ENCODE measurements at places on chromosomes 3 and 15.

- no peak for DNase-seq
Measured at GRCh38 chr3:117045143-117045542, 335.6 kb downstream of the TUSC7 start.

DNA sequence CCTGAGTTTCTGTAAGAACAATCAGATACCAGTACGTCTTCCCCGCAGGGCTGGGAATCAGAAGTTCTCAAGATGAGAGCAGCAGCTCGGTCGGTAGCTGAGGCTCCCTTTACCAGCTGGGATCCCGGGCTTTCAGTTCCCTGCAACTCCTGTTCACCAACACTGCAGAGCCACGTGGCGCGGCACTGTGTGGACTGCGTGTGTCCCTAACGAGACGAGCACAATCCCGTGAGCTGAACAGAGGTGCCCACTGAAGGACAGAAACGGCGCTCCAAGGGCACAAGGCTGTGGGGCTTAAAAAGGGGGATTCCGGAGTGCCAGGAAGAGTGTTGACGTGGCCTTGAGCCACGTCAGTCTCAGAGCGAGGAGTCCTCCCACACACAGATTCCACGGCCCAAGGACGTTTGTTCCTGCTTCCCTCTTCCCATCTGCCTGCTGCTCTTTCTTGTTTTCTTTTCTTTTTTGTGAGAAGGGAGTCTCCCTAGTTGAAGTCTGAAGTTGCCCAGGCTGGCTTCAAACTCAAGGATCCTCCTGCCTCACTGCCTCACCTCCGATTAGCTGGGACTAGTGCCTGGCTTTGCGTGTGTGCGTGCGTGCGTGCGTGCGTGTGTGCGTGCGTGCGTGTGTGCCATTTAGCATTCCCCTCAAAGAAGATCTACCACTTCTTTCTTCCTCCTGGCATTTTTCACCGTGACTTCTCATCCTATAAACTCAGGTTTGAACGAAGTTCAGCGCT lies 37.1 kb upstream of the RPL35A start:
- DNase-seq = no peak

GRCh38 chr15:63396152-63396928 lies 14.7 kb upstream of the CA12 start:
- peak; percentile 9 for DNase-seq

DNA sequence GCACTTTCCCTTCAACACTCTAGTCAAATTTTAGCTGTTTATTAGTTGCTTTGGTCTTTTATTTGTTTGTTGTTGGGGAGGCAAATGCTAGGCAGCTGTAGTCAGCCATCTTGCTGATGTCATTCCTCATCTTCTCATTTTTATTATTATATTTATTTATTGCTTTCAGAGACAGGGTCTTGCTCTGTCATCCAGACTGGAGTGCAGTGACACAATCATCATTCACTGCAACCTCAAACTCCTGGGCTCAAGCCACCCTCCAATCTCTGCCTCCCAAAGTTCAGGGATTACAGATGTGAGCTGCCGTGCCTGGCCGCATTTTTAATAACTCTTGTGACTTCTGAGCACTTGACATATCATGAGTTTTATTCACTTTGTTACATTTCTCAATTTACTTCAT lies 441.4 kb downstream of the DIPK2A start:
- DNase-seq = no peak

- no peak for DNase-seq
Measured at GRCh38 chr3:108053067-108053466, 37.8 kb downstream of the CD47 start.

DNA sequence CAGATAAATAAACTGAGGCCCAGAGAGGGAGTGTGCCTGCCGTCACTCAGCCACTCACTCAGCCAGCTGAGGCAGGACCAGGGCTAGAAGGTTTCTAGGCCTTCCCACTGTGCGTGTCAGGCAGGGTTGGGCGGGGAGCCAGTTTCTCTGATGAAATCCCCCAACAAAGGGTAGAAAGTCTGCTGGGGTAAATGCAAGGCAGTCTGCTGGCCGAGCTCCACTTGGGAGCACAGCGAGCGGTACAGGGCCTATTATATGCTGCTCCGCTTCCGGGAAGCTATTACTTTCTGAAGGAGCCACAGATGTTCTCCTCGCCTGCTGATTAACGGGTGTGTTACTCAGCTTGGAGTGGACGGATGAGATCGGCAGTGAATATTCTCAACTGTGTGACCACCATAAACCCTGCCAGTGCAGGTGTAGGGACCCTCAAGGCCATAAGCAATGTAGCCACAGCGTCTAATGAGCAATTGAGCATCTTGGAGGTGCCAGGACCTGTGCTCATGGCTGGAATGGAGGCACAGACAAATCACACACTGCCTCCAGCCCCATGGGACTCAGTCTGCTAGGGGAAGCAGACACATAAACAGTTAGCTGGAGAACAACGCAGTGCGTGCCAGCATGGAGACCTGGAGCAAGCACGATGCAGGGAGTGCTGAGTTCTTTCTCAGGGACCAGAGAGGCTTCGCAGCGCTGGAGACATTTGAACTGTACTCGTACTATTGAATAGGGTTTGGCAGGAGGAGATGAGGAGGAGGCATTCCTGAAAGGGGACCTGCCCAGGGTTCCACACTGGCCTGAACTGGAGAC lies 42.1 kb downstream of the CORO2B start:
- DNase-seq = peak; percentile 89

DNA sequence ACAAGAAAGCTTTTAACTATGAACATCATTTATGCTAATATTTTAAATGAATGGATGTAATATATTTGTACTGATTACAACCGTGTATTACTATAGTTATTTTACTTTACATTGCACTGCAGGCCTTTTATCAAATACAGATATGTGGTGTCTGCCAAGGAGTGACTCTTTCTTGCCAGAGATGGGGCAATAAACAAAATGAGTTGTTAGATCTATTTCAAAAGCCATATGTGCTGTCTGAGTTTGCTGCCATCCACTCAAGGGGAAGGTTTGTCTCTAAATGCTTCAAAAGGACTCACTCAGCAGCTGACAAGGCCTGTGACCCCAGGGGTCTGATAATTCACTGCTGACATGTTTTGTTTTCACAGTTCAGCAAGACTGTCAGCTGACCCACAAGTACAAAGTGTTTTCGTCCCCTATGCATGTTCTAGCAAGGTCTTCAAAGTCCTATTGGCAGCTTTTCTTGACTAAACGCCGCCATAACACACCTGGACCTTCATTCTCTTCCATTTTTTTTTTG lies 41.3 kb upstream of the ZBED2 start:
- DNase-seq = no peak

GRCh38 chr15:90219421-90220141 lies 14.2 kb downstream of the CIB1 start:
- DNase-seq = no peak

- DNase-seq = no peak
Measured at GRCh38 chr3:139548801-139549200, 9.3 kb upstream of the RBP1 start.

DNA sequence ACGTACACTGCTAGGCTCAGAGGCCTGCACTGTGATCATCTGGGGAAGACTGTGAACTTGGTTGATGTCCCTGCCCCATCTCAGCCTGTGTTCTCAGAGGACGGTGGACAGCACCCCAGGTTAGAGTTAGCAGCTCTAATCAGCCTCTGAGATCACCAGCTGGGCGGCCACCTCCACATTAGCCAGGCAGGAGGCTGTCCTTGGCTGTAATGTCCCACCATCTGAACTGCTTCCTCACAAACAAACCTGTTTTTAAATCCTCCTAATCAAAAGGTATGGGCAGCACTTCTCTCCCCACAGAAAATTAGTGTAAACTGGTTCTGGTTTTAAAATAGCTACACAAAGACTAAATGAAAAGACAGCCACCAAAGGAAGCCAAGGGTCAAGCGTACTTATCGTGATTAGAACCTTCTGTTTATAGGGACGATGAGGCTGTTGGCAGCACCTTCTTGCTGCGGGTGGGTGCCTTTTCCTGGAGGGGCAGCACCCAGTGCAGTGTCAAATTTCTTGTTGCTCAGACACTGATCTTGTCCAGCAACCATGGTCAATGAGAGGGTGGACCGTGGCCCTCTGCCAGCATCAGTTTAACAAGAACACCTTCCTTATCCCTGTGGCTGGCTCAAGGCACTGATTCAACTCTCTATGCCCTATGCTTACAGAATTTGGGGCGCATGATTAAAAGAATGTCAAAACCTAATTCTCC lies 24.6 kb downstream of the ACSBG1 start:
- peak; percentile 46 for DNase-seq

DNA sequence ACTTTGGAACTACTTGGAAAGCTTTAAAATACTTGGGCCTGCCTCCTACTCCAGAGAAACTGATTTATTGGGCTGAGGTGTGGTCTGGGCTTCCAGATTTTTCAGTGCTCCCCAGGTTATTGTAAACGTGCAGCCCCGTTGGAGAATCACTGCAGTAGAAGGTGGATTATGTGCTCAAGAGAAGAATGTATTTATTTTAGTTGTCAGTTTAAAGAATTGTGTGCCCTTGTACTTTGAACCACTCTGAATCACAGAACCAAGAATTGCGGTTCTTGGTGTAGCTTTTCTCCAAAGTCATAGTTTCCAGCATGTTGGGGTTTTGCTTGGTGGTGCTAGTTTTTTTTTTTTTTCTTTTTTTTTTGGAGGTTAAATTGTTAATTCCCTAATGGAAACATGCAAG lies 1.6 kb downstream of the TATDN2 start:
- DNase-seq = no peak

- no peak for DNase-seq
Measured at GRCh38 chr3:24197809-24198208, 252.7 kb downstream of the NR1D2 start.

GRCh38 chr15:77012868-77013267 lies 17.9 kb downstream of the PSTPIP1 start:
- no peak for DNase-seq

- DNase-seq = no peak
Measured at GRCh38 chr3:37224879-37225278, 50.5 kb upstream of the LRRFIP2 start.

DNA sequence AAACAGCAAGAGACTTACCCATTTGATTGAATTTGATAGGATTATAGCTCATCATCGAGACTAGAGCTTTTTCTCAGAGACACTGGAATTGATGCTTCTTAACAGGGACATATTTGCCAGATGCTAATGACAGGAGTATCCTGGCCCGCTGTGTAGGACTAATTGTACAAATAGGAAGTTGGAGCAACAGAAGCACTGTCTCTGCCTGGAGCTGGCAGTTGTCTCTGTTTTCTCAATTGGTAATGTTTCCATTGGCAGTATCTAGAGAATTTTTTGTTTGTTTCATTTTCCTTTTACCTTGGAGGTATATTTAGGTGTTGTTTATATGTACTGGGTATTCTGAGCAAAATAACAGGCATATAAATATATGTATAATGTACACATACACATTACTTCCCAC lies 8.9 kb upstream of the PCOLCE2 start:
- no peak for DNase-seq

GRCh38 chr3:72426618-72427397 lies 421.4 kb downstream of the SHQ1 start:
- DNase-seq = no peak

GRCh38 chr3:78834910-78835309 lies 932.9 kb downstream of the ROBO1 start:
- DNase-seq = no peak

GRCh38 chr3:106946866-106947265 lies 430.4 kb upstream of the CCDC54 start:
- no peak for DNase-seq

DNA sequence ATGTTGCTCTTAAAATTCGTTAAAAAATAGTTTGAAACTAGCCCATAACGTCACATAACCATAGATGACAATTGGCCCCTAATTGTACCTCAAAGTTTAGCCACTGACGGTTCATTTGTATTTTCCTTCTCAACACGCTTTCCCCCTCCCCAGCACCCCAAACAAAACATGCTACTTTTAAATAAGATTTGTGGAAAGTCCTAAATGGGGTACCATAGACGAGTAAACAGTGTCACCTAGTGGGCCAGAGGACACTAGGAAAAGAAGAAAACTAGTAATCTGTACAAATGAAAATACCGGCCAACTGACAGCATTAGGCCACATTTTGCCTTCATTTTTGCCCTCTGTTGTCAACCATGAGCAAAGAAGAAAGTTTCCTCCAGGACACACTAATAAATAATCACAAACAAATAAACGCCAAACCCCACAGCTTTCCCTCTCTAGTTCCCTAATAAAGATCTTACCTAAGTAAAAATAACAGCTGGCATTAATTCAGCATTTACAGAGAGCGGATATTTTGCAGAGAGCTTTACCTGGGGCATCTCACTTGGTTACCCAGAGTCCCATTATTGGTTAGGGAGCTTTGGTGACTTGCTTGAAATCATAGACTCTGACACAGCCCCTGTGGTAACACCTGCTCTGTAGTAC lies 175.1 kb upstream of the ATP11B start:
- no peak for DNase-seq

- no peak for DNase-seq
Measured at GRCh38 chr3:10703875-10704274, 112.2 kb upstream of the SLC6A11 start.

GRCh38 chr15:44468709-44469385 lies 41.4 kb downstream of the CTDSPL2 start:
- DNase-seq = no peak

- no peak for DNase-seq
Measured at GRCh38 chr3:171417813-171418212, 42.4 kb downstream of the TNIK start.

GRCh38 chr3:176939022-176939817 lies 258.1 kb downstream of the TBL1XR1 start:
- no peak for DNase-seq

DNA sequence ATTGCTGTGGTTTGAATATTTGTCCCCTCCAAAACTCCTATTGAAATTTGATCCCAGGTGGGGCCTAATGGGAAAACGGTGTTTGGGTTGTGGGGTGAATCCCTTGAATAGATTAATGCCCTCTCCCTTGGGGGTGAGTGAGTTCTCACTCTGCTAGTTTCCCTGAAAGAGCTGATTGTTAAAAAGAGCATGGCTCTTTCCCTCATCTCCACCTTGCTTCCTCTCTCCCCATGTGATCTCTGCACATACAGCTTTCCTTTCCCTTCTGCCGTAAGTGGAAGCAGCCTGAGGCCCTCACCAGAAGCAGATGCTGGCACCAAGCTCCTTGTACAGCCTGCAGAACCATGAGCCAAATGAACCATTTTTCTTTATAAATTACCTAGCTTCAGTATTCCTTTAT lies 394.9 kb upstream of the WNT5A start:
- no peak for DNase-seq

DNA sequence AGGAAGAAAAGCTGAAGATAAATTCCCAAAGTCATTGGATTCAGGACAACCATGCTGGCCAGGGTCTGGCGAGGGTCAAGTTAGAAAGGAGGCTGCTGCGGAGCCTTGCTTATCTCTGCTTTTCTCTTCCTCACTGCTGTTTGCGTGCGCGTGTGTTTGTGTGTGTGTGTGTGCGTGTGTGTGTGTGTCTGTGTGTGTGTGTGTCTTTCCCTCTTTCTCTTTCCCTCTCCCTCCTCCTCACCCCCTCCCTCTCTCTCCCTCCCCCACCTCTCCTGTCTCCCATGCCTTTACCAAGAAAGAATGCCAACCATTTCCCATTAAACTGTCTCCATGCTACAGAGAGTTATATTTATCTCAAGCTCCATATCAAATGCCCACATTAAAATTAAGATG lies at the start of gene COLQ:
Gene COLQ (minus strand): TSS at position 134 of the 393 bp plus-strand sequence. CDS start 81 bp downstream, at position 53.
- no peak for DNase-seq

DNA sequence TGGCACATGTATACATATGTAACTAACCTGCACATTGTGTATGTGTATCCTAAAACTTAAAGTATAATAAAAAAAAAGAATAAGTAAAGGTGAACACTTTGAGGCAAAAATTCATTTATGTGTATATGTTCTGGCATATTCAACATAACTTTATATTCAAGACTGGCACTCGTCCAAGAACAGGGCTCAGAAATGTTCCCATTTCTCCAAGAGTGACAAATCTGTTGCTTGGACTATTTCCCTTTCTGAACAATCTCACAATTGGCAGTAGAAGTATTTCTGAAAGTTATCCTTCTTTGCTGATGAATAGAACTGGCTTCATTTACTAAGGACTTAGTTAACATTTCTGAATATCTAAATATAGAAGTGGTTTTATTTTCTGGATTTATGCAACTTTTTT lies 212.8 kb downstream of the ADAMTSL3 start:
- no peak for DNase-seq

Measured in coronary artery (tissue), 2 donors.